AG09309 (cell line): ENCODE measurements at places on chromosomes 16 and 17.

DNA sequence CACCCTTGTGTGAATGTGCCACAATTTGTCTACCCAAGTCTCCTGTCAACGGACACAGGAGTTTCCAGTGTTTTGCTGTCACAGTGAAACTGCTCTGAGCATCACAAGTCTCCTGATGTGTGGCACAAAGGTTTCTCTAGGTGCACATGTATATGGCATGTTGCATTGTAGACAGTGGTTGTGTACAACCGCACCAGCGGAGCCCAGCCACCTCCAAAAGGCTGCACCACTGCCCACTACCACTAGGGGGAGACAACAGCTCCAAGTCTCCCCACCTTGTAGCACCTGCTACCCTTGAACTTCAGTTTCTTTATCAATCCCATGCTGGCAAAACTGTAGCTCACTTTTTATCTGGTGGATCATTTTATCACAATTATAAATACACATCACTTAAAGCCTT is 95.5 kb upstream of the ZNF469 start:
- no peak for DNase-seq

- peak; percentile 85 for DNase-seq
Observed at GRCh38 chr16:57000271-57001025, 11.1 kb downstream of the NLRC5 start.

DNA sequence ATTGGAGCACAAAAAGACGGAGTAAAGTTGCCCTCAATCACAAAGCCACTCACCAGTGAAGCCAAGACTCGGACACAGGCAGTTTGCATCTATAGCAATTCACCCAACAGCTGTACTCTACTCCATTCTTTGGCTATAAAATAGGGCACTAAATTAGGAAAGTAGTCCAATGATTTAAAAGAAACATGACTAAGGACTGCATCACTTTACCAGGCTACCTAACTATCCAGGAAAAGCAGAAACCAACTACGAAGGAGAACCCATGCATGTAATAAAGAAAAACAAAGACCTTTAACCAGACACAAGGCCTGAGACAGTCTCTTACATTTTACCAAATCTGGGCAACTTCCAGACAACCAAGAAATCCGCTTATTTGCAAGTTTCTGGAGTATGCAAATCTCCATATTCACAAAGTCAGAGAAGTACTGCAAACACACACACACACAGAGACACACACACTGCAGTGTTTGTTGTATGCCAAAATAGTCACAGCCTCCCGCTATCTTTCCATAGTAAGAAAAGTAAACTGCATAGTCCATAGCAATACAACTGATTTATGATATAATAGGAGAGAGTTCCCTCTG is 59.8 kb downstream of the CDH11 start:
- no peak for DNase-seq

DNA sequence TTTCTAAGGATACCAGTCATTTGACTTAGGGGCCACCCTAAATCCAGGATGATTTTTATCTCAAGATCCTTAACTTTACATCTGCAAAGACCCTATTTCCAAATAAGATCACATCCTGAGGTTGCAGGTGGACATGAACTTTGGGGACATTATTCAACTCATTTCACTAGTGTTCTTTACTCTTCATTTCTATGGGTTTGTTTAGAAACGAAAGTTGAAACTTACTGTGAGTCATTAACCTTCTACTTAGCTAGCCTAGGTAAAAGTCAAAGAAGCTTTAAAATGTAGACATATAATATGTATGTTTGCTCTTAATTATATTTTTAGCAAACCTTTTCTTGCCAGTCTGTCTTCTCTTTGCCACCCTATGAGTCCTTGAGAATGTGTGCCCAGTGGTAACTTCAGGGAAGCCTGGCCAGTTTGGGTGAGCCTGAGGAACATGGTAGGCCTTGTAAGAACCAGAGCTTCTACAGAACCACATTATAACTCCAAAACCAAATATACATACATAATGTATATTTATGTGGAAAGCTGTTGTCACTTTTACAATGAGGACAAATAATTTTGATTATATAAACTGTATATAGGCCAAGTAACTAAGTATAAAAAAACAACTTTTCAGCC is 38.4 kb downstream of the BPTF start:
- DNase-seq = no peak

DNA sequence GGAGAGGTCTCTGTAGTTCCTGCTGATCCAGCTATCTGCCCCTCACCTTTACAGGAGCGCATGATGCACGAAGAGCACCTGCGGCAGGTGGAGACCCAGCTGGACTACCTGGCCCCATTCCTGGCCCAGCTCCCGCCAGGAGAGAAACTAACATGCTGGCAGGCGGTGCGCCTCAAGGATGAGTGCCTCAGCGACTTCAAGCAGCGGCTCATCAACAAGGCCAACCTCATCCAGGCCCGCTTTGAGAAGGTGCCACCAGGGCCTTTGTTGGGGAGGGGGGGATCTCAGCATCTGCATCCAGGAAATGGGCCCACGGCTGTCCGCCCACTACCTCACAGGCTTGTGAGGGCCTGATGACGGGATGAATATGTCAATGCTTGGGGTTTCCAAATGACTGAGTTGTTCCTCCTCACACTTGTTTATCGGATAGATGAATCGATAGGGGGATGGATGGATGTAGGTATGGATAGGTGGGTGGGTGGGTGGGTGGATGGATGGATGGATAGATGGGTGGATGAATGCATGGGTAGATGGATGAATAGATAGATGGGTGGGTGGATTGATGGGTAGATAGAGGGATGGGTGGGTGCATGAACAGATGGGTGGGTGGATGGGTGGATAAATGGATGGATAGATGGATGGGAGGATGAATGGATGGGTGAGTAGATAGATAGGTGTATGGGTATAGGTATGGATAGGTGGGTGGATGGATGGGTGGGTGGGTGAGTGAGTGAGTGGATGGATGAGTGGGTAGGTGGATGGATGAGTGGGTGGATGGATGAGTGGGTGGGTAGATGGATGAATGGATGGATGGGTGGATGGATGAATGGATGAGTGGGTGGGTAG is 7.0 kb upstream of the KATNB1 start:
- DNase-seq = no peak

GRCh38 chr16:19265380-19265930 is 20.1 kb upstream of the CLEC19A start:
- DNase-seq = no peak

GRCh38 chr17:12743046-12743445 is 46.3 kb upstream of the ARHGAP44 start:
- no peak for DNase-seq

DNA sequence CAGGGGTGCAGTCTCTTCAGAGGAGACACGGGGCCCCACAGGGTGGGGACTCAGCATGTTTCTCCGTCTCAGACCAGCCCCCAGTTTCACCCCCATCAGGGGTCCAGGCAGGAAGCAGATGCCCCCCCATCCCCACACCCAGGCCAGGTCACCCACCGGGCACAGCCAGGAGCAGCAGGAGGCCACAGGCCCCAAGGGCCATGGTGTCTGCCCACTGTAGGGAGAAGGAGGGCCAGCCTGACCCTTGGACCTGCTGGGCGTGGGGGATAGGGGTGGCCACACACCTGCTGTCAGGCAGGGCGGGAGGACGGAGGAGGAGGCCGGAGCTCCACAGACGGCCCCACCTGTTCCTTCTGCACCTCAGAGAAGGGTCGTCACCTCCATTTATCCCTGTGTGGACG is at the start of gene TPSG1:
TPSG1 (minus strand) TSS at position 218 of the 401 bp plus-strand sequence; CDS start at position 202, 16 bp downstream.
- DNase-seq = no peak

GRCh38 chr16:53291757-53292392 is 142.4 kb upstream of the RBL2 start:
- DNase-seq = peak; percentile 29

GRCh38 chr17:67183531-67183930 is 61.5 kb downstream of the HELZ start:
- no peak for DNase-seq

- DNase-seq = no peak
Observed at GRCh38 chr16:48347980-48348379, 37.2 kb downstream of the SIAH1 start.

GRCh38 chr17:9138161-9138717 is 116.9 kb downstream of the NTN1 start:
- DNase-seq = no peak

DNA sequence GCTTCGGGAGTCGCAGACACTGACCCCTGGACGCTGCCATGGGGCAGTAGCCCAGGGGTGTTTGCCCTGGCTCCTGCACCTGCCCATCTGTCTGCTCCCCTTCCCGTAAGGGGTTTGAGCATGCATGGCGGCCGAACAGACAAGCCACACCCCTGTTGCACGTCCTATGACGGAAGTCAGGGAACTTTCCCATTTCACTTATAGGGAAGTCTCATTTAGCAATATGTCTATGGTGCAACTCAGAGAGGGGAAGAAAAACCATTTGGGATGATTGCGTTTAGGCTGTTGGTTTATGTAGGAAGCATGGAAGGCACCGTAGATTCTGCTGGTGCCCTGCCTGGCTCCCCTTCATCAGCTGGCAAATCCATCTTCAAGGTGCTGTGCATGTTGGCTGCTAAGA is 112.5 kb downstream of the HAPSTR1 start:
- DNase-seq = no peak

DNA sequence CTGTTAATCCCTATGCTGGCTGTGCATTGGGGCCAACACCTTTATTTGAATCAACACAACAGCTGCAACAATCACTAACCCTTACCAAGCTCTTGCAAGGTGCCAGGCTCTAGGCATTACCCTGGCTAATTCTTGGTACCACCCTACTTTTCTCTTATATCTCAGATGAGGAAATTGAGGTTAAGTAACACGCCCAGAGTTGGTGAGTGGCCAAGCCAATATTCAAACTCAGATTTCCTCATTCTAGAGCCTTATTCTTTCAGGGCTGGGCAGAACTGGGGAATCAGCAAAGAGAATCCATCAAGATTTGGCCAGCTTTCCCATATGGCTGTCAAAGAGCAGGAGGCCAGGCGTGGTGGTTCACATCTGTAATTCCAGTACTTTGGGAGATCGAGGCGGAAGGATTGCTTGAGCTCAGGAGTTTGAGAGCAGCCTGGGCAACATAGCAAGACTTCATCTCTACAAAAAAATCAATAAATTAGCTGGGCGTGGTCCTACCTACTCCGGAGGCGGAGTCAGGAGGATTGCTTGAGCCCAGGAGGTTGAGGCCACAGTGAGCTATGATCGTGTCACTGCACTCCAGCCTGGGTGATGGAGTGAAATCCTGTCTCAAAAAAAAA is 23.7 kb downstream of the ARSG start:
- DNase-seq = no peak

GRCh38 chr16:1768061-1768766 is 3.1 kb downstream of the NME3 start:
- DNase-seq = no peak

DNA sequence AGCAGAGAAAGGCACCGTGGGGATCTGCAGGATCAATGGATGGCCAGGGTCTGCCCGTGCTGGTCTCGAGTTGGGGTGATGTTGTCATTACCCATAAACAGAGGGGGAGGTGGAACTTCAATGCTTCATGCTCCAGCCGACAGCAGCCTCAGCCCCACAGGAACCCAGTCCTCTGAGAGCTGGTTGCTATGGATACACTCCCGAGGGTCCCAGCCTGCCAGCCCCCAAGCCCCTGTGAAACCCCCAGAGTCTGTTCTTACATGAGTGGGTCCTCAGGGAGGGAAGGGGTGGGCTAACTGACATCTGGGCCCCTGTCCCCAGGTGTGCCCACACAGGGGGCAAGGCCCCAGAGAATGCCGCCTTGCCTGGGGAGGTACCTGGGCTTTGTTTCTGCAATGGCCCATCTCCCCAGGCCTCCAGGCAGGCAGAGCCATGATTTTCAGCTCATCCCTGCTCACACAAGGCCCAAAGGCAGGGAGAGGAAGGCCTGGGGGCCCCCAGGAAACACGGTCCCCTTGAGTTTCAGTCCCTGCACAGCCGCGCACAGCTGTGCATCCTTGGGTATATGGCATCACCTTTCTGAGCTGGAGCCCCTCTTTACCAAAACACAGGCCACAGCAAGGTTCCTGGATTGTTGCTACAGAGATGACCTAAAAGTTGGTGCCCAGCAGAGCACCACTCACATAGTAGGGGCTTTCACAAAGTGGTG is 223.7 kb downstream of the ZNF423 start:
- no peak for DNase-seq

DNA sequence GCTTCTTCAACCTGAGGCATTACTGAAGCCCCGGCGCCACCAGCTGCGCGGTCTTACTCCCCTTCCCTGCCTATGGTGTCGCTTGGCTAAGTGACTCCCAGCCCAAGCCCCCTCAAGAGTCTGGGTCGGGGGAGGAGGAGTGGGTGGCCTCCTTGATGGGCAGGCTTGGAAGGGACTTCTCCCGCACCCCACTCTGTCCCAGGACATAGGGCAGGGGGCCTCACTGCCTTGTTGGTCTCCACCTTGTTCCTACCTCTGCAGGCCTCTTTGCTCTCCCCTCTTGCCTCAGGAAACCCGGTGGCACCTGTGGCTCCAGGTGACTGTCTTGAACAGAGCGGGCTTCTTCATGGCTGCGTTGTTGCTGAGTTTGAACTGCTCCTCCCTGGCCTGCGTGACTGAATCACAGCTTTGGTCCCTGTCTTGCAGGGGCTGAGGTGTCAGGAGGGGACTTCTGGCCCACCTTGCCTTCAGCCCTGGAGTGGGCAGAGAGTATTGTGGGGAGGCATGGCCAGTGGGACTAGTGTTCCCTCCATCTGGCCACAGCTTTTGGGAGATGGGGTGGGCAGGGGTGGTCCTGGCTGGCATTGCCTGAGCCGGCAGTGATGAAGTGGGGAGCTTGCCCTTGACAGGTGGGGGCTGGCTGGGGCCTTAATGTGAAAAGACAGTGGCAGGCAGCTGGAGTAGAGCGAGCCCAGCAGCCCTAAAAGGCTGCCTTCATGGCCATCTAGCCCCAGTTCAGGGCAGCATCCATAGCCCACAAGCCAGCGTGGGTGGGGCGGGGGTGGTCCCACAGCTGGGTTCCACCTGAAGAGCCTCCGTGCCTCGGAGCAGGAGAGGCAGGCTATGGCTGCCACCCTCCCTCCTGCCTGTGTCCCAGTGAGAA is 7.3 kb downstream of the CBX2 start:
- DNase-seq = no peak

DNA sequence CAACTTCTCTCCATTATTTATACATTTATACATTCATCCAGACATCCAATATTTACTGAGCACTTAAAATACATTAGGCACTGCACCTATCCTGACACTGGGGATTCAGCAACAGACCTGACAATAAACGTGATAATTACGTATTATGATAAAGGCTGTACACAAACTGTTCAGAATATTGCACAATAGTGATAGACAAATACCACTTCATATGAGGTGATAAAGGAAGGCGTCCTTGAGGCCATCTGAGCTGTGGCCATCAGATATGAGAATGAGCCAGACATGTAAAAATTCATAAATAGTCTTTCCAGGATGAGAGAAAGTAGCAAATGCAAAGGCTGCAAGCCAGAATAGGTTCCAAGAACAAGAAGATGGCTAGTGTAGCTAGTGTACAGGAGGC is 8.6 kb downstream of the USP32 start:
- DNase-seq = no peak
